Activated CD4-positive, alpha-beta T cell treated with anti-CD3 and anti-CD28 coated beads, Interleukin-2, amount 50 U/mL, for 24 hours (primary cell): ENCODE measurements at places on chromosomes 6 and 20.
A peak's percentile ranks its signal among the peaks of the same experiment; 100 is the strongest.

GRCh38 chr20:48463916-48464315 lies 363.9 kb downstream of the PREX1 start:
- no peak for DNase-seq

- DNase-seq, result no peak
Observed at GRCh38 chr6:38640216-38640909, 634 bp upstream of the BTBD9 start.

DNA sequence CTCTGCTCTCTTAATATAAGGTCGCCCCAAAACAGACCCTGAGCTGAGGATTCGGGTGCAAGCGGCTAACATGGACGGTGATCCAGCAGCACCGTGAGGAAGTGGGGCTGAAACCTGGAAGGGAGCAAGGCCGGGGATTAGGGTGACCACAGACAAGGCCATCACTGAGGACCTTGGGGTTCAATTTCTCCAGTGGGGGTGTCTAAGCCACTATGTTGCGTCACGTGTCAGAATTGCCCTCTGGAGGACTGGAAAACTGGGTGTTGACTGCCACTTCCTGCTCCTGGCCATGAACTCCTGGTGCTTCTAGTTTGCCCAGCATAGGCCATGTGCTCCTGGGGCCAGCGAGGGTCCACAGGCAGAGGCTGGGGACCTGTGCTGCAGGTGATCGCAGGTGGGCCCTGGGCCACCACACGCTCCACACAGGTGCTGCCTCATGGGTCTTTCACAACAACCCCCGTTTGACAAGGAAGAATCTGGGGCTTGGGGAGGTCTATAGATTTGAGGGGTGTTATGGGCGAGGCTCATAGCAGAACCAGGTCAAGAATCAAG lies 101.9 kb downstream of the CDH26 start:
- DNase-seq, result no peak

DNA sequence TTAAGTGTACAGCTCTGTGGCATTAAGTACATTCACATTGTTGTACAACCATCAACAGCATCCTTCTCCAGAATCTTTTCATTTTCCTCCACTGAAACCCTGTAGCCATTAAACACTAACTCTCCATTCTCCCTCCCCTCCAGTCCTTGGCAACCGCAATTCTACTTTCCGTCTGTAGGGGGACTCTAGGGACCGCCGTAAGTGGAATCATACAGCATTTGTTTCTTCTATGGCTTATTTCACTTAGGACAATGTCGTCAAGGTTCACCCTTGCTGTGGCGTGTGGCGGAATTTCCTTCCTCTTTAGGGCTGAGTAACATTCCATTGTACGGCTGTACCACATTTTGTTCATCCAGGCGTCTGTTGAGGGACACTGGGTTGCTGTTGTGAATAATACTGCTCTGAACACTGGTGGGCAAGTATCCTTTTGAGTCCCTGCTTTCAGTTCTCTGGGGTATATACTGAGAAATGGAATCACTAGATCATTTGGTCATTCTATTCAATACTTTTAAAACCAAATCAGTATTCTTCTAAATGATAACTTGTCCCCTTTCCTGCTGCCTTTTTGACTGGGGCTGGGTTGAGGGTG lies 50.7 kb downstream of the PPP1R3G start:
- DNase-seq, result peak; percentile 40

- DNase-seq, result no peak
Observed at GRCh38 chr20:38840894-38841470, 35.5 kb downstream of the PPP1R16B start.

DNA sequence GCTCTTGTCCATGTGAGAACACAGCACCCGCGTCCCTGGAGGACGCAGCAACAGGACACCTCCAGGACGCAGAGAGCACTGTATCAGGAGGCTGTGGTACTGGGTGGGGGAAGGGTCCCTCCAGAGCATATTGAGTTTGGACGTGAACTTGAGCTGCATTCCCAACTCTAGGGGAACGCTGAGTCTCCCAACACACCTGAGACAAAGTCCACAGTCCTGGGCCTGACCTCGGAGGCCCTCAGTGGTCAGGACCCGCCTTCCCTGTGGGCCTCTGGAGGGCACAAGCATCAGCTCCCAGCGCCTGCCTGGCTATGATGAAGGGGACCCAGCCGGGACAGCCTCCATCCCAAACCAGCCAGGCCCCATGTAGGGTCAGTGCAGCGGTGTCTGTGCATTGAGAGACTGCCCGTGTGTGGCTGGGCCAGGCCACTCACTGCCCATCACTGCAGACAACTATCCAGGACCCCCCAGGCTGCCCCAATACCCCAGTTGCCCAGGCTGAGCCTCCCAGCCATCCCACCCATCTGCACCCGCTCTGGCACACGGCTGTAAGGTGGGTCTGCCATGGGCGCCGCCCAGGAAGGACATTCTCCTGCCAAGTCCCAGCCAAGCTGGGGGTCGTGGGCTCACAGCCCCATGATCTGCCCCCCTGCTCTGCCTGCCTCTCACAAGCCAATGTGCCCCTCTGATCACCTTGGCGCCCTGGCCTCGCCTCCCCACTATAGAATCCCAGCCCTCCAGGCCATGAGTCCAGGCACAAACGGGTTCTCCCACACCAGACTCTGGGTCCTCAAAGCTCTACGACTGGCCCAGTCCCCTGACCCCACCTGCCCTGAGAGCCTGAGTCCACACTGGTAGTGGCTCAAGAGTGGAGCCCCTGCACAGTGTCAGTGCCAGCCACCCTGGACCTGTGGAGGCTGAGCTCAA lies 115.7 kb downstream of the TAF4 start:
- no peak for DNase-seq

DNA sequence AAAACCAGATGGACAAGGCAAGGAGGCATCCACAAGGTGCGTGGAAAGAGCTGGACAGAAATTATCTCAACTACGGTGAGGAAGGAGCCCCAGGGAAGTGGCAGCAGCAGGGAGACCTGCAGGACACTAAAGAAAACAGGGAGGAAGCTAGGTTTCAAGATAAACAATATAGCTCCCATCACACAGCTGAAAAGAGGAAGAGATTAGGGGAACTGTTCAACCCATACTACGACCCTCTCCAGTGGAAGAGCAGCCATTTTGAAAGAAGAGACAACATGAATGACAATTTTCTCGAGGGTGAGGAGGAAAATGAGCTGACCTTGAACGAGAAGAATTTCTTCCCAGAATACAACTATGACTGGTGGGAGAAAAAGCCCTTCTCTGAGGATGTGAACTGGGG lies 26.8 kb downstream of the TRMT6 start:
- no peak for DNase-seq
